ENCODE measurements at places on chromosomes 2 and 18. TPM values are rescaled to one million over a fixed set of nuclear protein-coding genes. Genes with fewer than 3 reads are reported as not detected.

DNA sequence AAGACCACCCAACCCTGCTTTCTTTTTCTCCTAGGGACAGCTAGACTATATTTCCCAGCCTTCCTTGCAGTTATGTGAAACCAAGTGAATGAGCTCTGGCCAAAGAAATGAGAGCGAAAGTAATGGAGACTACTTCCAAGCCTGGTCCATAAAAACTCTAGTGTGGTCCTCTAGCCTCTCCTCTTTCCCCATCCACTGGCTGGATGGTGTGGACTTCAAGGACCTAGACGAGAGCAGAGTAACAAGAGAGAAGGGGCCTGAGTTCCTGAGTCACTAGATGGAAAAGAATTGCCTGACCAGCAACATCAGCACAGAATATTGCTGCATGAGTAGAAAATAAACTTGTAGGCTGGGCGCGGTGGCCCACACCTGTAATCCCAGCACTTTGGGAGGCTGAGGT, 2.9 kb upstream of the TMSB10 start:
- no peak for DNase-seq

FBXO36 gene
- 3.2 TPM for total RNA-seq

- DNase-seq: no peak
Observed at GRCh38 chr18:55001394-55002024, 42.2 kb upstream of the CCDC68 start.

DNA sequence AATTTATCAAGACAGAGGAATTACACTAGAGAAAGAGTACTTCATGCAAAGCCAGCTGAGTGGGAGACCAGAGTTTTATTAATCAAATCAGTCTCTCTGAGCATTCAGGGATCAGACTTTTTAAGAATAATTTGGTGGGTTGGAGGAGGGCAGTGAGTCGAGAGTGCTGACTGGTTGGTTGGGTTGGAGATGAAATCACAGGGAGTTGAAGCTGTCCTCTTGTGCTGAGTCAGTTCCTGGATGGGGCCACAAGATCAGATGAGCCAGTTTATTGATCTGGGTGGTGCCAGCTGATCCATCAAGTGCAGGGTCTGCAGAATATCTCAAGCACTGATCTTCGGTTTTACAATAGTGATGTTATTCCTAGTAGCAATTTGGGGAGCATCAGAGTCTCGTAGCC, 21.4 kb upstream of the PDCL3 start:
- no peak for DNase-seq

MRO gene
- 8.6 TPM for total RNA-seq

CHRNG gene
- 0.87 TPM for total RNA-seq

DNA sequence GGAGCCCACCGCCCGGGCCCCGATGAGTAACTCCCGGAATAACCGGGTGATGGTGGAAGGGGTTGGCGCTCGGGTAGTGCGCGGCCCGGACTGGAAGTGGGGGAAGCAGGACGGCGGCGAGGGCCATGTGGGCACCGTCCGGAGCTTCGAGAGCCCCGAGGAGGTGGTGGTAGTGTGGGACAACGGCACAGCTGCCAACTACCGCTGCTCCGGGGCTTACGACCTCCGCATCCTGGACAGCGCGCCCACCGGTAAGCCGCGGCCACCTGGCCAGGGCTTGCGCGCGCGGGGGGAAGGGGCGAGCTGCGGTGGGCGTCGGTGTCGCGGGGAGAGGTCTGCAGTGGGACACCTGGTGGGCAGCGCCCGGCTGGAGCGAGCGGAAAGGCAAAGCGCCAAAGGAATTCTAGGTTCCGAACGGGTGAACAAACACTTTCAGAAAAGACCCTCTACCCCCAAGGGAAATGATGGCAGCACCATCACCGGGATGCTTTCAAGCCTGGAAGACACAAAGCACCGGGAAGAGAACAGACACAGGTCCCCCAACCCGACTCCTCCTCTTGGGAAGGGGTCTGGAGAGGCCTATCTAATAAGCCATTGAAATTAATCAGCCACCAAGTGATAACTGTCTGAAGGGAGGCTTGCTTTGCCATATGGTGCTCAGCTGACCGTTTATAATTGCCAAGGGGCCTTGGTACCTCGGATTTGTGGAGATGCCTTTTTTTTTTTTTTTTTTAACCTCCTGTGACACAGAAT, 1.1 kb downstream of the MIB1 start:
- no peak for DNase-seq

DNA sequence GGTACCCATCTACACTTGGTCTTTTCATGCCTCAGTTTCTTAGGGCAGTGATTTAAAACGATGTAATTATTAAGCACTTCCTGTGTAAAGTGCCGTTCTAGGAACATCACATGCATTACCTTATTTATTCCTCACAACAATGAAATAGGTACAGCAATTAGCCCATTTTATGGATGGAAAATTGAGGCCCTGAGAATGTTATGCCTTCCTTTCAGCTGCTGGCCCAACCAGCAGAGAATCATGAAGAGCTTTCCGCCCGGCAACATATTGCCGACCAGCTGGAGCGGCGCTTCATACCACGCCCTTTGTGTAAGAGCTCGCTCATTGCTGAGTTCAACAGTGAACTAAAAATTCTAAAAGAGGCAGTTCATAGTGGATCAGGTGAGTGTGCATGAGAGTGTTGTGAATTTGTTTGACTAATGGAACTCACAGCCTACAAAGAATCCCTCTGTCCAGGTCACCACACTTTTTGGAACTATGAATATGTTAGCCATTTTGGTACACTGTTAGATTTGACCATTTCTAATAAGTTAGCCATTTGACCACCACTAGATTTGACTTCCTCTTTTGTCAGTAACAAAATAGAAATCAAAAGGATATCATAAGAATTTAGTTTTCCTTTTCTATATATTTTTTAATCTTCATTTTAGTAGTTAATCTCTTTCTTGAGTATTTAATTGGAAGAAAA, 25.6 kb upstream of the RPE start:
- DNase-seq: no peak

LCT gene
- 2.8 TPM for total RNA-seq

GRCh38 chr2:127048969-127049897, 57.7 kb downstream of the BIN1 start:
- no peak for DNase-seq

ERICH2 gene
- not detected for total RNA-seq

DNA sequence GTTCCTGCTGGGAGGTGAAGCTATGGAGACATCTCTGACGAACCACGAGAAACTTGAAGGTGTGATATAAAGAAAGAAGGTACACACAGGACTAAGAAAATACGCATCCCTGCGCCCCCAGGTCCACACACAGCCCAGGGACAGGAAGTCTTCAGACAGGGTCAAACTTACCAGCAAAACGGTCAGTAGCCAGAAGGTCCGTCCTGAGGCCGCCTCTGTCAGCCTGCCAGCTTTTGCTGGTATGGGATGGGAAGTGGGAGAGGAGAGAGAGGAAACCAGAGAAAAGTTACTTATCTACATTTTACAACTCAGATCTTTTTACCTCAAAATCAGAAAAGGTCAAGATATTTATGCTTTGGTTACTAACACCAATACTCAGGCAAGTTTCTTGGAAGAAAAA, 47.2 kb downstream of the HDLBP start:
- DNase-seq: no peak

TTC32 gene
- 14.0 TPM for total RNA-seq

DNA sequence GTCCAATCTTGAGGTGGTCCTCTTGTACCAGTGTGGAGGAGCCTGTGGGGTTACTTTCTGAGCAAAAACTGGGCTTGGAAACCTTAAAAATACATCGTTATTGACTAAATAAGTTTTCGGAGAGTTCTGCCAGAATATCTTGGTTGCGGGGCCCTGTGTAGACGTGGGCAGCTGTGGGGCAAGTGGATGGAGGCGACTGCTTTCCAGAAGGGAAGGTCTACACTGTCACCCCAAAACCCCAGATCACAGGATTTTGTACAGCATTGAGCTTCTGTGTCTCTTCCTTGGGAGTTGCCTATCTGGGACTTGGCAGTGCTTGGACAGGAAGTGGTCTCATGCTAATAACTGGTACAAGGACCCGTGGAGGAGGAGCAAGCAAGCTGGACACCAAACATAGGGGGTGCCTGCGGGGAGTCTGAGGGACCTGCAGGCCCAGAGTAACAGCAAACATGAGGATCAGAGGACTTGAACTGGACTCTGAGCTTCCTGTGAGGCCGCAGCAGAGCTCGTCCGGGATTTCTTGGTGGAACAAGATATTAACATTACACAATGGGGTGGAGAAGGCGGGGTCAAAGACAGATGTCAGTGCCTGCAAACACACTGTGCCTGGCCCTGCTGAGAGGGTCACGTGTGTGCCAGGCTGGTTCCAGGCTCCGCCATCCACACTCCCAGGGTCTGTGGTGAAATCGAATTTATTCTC, 48.0 kb upstream of the CTLA4 start:
- no peak for DNase-seq

DNA sequence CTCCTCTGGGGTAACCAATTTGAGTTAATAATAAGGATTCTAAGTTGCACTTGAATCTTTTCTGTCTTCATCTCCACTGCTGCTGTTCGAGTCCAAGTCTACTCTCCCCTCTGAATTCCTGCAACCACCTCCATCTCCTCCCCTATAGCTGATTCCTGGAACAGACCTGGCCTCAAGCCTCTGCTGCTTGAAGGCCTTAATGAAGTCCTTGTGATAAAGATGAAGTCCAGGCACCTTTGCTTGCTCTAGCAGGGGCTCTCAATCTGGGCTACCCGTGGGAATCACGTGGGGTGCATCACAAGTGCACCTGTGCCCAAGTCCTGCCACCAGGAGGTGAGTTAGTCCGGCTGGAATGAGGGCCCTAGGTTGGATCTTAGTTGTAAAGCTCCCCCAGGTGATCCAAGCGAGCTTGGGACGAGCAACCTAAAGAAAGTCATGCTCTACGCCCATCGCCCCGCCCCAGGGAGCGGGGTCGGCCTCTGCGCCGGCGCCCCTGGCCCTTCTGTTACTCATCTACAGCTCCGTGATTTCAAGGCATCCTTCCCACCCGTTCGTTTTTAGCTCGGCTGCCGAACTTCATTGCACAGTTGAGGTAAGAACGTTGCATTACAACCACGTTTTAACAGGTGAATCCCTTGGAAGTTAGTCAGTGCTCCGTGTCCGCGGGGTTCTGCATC, 905 bp upstream of the IAH1 start:
- DNase-seq: no peak

DNA sequence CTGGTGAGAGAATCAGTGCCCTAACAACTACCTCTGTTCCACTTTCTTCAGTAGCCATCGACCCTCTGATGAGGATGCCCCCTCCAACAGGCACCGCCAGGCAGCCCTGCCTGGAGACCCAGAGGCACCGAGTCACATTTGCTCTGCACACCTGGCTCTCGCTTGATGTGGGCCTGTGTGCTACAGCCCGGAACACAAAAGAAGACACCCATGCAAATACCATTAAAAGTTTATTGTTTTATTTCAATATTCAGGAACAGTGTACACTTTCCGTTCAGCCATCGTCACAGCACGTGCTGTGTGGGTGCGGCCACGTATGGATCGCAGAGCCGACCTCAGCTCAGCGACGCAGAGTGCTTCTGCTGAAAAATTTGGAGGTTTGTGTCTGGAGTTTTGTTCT, 154.0 kb downstream of the MBP start:
- DNase-seq: peak; percentile 43

CNGA3 gene
- 6.8 TPM for total RNA-seq

DNA sequence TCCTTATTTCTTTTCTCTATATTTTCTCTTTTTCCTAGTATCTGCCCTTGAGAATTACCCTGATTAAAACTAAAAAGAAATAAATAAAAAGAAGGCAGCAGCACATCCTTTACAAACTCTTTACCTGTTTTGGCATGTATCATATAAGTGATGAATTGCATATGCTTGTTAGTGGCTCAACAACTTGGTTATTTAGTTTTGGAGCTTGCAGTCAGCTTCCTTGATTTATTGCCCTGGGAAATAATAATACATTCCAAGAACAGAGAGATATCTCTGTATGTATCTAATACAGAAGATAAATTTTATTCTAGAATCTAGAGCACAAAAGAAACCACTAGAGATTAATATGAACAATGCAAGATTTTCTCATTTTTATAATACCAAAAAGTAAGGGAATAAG, 139.8 kb upstream of the ZC3H15 start:
- DNase-seq: no peak

AKAIN1 gene
- 1.1 TPM for total RNA-seq

GRCh38 chr2:17223211-17223610, 295.0 kb downstream of the RAD51AP2 start:
- DNase-seq: no peak

DNA sequence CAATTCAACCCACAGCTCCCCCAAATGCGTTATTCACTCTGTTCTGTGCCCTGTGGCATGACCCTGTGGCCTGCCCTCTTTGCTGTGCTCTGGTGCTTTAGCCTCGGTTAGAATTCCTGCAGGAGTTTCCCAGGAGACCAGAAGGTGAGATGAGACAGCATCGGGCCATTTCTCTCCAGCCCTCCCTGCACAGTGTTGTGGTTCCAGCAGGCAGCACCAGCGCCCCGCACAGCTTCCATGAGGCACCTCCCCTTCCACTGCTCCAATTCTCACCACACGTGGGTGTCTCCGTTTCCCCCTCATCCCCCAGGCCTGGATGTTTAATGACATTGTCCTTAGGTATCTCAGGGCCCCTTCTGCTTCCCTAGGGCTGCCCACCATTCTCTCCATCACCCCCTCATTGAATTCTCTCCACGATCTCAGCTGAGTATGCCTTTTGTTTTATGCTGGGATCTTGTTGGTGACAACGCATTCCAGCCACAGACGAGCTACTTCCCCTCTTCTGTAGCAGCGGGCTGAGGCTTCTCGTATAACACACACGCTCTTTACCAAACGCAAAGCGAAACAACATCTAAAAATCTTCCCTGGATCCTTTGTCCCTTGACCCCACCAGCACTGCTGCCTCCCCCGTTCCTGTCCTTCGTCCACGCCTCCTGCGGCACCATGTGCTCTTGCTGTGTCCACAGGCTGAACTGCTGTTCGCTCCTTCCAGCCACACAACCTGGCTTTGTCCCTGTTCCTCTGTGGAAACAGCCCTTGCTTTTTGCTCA, 35.1 kb downstream of the ACKR3 start:
- no peak for DNase-seq

- DNase-seq: no peak
Observed at GRCh38 chr2:120318626-120319025, 27.3 kb upstream of the INHBB start.

DNA sequence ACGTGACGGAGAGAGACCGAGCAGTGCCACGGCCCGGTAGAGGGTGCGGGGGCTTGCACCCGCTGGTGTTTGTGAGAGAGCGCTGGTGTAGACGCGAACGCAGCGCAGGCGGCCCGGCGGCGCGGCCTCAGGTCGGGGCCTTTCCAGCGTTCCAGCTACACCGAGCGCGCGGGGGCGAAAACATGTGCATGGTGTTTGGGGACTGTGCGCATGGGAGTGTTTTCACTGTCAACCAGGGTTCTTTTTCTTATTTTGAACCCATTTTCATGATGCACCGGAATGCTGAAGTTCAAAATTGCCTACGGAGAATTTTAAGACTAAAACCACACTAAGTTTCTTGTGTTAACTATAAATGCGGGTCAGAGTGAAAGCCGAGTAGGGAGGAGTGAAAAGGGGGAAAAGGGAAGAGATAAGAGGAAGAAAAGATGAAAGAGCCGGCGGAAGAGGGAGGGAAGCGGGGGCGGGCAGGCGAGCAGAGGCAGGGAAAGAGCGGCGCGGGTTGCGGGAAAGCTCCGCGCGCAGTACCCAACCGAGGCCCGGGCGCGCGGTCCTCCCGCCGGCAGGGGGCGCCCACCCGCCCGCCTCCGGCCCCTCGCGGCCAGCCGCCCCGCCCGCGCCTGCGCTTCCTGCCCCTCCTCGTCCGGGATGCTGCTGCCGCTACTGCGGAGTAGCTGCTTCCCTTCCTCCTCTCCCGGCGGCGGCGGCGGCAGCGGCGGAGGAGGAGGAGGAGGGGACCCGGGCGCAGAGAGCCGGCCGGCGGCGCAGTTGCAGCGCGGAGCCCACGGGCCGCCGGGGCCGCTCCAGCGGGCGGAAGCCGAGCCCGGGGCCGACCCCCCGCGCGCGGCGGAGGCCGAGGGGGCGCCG, at the start of gene RAB12:
RAB12 (plus strand) TSS at position 643 of the 864 bp plus-strand sequence; CDS start at position 646, 3 bp downstream.
- DNase-seq: peak; percentile 93

Data from type B pancreatic cell (in vitro differentiated cells).